Small intestine (tissue), 16 donors: ENCODE measurements at places on chromosomes 5 and 9. TPM values are rescaled to one million over a fixed set of nuclear protein-coding genes. Genes with fewer than 3 reads are reported as not detected.

Gene AQP7
- 18.7 TPM for polyA plus RNA-seq

Gene PCDHGA8
- polyA plus RNA-seq: 0.10 TPM

Gene IFNB1
- polyA plus RNA-seq: not detected

Gene CDH9
- polyA plus RNA-seq: 3.5 TPM

Gene ZFYVE16
- 33.5 TPM for polyA plus RNA-seq

Gene SLC34A3
- polyA plus RNA-seq: 0.89 TPM

Gene PURA
- polyA plus RNA-seq: 4.8 TPM

Gene TNFSF15
- 13.2 TPM for polyA plus RNA-seq

Gene RNF208
- polyA plus RNA-seq: 9.4 TPM

Gene PRLR
- polyA plus RNA-seq: 2.2 TPM

Gene SLC34A1
- polyA plus RNA-seq: 0.07 TPM

Gene SAP30L
- 33.0 TPM for polyA plus RNA-seq

Gene CCL27
- not detected for polyA plus RNA-seq

Gene IL4
- not detected for polyA plus RNA-seq

Gene SLCO6A1
- not detected for polyA plus RNA-seq

Gene ABLIM3
- polyA plus RNA-seq: 4.0 TPM

Gene DRD1
- not detected for polyA plus RNA-seq

Gene SLC12A2
- polyA plus RNA-seq: 1.4 TPM
